ENCODE measurements at places on chromosomes 7 and 10.

DNA sequence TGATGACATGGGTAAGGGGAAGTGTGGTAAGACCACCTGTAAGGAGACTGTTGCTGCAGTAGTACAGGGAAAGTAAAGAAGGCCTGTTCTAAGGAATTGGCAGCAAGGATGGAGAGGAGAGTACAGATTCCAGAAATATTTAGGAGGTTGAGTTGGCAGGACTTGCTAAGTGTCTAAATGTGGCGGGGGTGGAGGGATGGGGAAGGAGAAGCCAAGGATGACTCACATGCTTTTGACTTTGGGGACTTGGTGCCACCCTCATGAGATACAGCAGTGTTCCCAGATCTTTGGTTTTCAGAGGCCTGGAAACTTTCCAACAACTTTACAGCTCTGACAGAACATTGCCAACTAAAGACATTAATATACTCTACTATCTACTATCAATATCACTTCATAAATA lies 45.4 kb downstream of the CDK6 start:
- no peak for DNase-seq

DNA sequence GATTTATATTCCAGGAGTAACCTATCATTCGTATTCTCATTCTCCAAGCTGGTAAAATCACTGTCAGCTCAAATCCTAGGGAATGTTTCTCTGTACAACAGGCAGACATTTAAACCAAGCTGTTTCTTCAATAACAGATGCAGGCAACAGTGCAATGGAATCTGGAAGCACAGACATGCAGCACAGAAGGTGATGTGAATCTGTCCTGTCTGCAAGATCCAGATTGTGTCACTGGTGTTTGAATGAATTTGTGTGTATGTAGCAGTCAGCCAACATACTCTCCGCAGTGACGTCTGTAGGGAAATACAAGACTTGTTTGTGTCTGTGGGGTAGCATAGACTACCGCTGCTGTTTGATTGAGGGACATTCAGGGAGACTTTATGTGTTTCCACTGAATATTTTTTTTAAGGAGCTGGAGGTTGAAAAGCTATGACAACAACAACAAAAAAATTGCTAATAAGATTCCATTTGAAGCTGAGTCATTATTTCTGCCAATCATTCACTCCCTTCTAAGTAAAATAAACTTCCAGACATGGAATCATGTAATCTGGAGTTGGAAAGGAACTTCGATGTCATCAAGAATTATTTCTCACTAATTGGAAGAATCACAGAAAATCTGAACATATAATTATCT lies 122.9 kb upstream of the MYO3A start:
- DNase-seq: no peak

- no peak for DNase-seq
These were observed 17.7 kb upstream of the NKX6-2 start for GRCh38 chr10:132803416-132804210.

DNA sequence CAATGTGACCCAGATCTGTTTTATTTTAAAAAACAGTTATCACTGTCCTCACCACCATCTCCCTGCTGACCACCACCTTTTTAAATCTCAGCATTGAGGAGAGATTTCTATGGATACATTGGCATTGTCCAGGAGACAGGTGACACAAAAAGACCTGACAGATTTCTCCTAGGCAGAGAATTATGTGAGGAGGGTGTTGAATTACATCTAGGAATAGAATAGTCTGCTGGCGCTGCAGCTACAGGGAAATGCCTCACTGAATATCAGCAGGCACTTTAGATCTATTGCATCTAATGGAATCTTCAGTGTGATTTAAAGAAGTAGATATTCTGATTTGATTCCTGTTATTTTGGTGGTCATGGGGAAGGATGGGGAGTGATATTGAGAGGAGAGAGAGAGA lies 593.5 kb downstream of the NRG3 start:
- no peak for DNase-seq

DNA sequence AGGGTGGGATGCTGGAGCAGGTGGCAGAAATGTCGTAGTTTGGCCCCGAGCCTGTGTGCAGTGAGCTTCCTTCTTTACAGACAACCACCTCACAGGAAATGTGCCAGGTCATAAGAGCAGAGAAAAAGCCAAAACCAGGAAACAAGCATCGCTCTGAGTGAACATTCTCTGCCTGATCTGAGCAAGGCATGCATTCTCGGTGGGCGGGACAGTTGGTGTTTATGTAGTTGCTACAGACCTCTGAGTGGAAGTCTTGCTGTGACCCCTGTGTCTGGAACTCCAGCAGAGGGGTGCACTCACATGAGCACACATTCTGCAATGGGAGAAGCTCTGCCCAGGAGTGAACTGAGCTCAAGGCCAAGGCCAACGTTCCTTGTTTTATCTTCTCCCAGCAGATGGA lies 230.1 kb downstream of the TCERG1L start:
- no peak for DNase-seq

DNA sequence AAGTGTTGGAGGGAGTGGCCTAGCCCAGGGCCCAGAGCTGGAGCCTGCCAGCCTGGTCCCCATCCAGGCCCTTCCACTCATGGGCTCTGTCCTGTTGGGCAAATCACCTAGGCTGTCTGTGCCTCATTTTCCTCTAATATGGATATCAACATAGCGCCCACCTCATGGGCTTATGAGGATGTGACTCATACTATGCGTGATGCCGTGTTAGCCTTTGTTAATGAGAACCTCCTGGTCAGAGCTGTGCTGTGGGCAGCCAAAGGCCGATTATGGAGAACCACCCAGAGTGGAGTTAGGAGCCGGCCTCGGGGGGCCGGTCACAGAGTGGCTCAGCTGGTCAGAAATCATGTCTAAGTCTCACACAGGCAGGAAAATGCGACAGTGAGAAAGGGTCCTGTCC lies 306.4 kb downstream of the PAXIP1 start:
- no peak for DNase-seq

Data from urinary bladder (tissue), 4 donors.